CD4-positive, alpha-beta memory T cell (primary cell): ENCODE measurements at places on chromosomes 6 and 20.

DNA sequence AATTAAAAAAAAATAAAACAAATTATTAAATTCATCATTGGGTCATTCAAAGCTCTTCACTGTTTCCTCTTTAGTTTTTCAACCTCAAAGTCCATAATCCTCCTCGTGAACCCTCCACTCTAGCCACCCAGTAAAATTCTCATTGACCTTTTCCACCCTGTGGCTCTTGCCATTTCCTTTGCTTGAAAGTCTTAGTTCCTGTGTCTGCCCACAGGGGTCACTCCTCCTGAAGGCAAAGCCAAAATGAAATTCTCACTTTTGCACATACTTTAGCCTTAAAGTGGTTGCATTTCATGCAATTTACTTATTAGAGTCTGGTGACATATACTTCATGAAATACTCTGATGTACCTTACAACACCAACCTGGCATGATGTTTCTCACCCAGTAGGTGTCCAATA lies 263.7 kb downstream of the BMP2 start:
- DNase-seq, result no peak
- H3K4me1 ChIP-seq, result no peaks in the 10 kb centered on the region
- no peak overlapping the region for H3K4me3 ChIP-seq
- no peak overlapping the region for H3K27ac ChIP-seq
- H3K27me3 ChIP-seq, result no peaks in the 10 kb centered on the region

DNA sequence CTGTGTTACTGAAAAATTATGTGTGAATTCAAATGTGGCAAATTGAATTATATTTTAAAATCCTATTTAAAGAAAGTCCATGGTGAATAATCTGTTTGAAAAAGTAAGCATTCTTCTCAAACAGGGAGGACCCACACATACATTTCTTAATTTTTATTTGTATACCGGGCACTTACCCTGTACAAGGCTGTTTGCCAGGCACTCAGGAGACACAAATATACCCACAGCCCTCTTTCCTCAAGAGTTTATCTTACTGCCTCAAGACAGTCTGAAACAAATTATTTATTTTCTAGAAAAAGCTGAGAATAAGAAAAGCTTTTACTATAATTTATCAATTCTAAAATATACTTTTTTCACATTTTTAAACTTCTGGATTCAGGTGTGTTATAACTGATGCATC lies 114.4 kb downstream of the TASP1 start:
- H3K4me1 ChIP-seq, result no peaks in the 10 kb centered on the region
- no peak overlapping the region for H3K4me3 ChIP-seq
- no peaks in the 10 kb centered on the region for H3K36me3 ChIP-seq
- H3K27ac ChIP-seq, result no peak overlapping the region

- no peaks in the 10 kb centered on the region for H3K36me3 ChIP-seq
- H3K4me1 ChIP-seq, result peaks cover 5% of the 10 kb centered on the region
- no peak for DNase-seq
- H3K4me3 ChIP-seq, result no peak overlapping the region
These were observed 92.3 kb downstream of the ANKRD60 start for GRCh38 chr20:58136149-58136484.

DNA sequence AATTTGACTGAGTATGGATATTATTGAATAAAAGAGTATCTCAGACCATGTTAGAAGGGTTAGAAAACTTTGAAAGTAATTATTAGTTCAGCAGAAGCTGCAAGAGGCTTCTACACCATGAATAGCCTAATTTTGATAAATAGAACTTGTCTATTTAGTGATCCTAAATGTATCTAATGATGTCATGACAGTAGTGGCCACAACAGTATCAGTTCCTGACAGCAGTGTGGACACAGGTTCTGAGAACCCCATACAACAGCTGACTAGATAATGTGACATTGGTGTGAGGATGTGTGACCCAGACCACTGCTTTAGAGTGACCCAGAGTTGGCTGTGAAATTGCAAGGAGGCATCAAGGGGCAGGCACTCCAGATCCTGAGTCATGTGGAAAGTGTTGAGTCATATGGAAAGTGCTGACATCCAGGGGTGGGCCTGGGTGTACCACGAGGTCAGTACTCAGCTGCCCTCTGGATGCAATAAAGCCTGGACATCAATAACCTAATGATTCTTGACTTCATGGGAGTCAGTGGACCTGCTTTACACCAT lies 754.7 kb downstream of the DHX35 start:
- no peaks in the 10 kb centered on the region for H3K4me1 ChIP-seq
- no peaks in the 10 kb centered on the region for H3K36me3 ChIP-seq
- no peak overlapping the region for H3K4me3 ChIP-seq
- DNase-seq, result no peak
- H3K27me3 ChIP-seq, result no peaks in the 10 kb centered on the region

GRCh38 chr20:14214046-14214445 lies 123.4 kb downstream of the FLRT3 start:
- no peak for DNase-seq
- no peaks in the 10 kb centered on the region for H3K4me1 ChIP-seq
- no peaks in the 10 kb centered on the region for H3K36me3 ChIP-seq
- H3K27ac ChIP-seq, result no peak overlapping the region
